ENCODE measurements at places on chromosomes 6 and 20.

DNA sequence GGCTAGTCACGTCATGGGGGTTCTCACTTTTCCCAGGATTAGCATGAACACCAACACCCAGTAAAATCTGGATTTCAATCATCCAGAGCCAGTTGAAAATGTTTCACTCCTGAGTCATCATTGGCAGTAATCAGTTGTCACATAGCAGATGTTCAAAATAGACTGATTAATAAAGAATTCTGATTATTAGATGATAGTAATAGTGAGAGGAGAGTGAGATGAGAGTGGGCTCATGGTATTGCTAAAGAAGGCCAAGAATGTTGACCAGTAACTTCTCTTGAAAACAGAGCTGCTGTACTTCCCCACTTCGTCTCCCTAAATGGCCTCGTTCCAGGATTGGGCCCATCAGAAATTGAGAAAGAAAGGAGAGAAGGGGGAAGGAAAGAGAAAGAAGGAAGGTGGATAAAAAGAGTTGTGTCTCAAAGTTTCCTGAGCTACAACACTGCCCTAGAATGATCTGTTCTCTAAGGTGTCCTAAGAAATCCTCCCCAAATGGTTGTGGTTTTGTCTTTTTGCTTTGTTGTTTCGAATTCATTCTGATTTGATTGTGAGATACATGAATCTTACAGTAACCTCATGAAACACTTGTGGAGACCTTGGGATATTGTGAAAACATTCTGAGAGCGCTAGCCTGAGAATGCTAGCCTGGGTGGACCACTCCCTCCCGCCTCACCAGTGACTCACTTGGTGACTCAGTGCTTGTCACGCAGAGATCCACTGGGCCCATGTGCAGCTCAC lies 502.2 kb upstream of the JARID2 start:
- peak; percentile 98 for DNase-seq

DNA sequence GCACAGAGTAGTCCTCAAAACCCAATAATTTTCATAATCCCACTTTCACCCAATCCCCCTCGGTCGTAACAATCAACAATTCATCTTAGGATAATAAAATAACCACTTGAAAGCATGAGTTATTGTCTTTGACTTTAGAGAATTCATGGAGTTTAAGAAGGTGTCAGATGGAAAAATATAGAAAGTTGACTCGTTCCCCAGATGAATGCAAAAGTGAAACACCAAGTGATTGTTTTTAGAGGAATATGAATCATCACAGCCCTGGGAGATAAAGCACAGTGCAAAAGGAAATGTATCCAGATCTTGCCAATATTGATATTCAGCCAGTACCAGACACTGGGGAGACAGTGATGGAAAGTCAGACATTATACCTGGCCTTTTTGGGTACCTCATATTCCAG lies 860.5 kb downstream of the DHX35 start:
- DNase-seq: peak; percentile 84

DNA sequence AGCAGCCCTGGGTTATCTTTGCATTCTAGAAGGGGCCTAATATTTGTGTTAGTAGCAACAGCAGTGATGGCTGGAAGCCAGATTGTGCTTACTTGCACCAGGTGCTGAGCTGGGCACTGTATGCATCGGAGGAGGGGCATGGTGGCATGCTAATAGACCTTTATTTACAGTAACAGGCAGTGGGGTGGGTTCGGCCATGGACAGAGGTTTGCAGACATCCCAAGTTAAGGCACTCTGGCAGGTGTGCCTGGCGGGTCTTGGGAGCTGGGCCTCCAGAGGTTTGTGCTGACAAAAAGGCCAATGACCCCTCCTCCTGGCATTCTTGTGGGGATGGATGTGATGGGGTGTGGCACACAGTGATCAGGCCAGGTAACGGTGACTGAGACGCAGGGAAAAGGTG lies 39.0 kb upstream of the CD93 start:
- no peak for DNase-seq

GRCh38 chr6:52815167-52816092 lies 11.8 kb upstream of the GSTA1 start:
- peak; percentile 61 for DNase-seq

GRCh38 chr6:15297895-15298590 lies 52.2 kb downstream of the JARID2 start:
- DNase-seq: peak; percentile 57

- no peak for DNase-seq
Observed at GRCh38 chr6:161443848-161444247, 170.0 kb upstream of the AGPAT4 start.

DNA sequence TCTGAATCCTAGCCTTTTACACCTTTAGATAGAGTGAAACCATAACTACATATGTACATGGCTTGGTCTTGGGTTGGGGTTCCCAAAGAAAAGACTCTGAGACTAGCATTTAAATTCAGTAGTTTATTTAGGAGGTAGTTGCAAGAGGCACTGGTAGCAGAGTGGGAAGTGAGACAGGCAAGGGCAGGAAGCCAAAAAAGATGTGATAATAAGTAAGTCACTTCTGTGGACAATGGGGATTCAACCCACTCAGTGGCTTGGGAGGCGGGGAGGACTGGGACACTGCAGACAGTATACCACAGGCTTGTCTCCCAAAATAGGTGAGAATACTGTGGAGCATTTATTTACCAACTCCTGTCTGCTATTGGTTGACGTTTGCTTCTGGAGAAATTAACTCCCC lies 131.9 kb downstream of the SLC24A3 start:
- DNase-seq: no peak

DNA sequence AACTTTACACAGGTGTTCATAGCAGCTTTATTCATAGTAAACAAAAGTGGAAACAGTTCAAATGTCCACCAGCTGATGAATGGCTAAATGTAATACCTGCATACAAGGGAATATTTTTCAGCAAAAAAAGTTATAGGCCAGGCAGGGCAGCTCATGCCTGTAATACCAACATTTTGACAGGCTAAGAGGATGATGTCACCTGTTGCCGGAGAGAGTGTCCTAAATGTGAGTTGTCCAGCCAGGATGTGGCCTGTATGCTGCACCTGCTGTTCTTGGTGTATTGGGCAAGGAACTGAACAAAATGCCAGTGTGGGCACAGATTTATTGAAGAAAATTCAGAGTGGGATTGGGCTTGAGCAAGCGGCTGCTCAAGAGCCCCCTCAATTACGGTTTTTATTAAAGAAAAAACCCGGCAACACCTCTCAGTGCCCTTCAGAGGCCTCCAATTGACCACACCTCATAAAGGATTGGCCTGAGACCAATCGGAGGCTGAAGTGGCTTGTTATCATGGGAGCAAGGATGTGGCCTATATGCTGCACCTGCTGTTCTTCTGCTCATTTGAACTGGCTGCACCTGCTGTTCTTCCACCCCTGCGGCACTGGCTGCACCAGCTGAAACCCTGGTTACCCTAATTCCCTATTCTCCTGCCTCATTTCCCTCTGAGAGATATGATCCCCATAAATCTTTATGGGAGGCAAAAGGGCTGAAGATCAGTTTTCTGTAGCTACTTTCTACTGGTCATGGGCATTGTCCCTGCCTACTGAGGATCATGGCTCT lies 164.3 kb upstream of the PROKR2 start:
- DNase-seq: no peak

DNA sequence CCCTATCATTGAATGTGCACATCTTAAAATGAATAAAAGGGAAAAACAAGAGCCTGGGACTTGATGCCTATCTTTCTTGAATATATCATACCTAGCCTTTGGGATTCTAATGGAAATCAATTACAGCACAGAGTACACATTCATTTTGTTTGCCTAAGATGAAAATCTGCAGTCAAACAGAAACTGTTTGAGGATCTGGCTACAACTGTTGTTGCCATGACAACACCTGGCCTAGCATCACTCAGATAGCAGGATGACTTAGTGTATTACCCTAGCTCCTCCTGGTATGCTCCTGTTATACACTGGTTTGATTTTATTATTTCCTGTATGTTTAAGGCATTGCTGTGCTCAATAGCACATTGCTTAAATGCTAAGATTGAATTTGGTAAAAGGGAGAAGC lies 71.5 kb upstream of the LAMP5 start:
- DNase-seq: no peak

GRCh38 chr6:49539102-49539501 lies 11.4 kb upstream of the C6orf141 start:
- no peak for DNase-seq

- DNase-seq: no peak
Observed at GRCh38 chr6:123855506-123855905, 51.8 kb downstream of the NKAIN2 start.

- DNase-seq: peak; percentile 34
Observed at GRCh38 chr6:34696189-34696738, 303 bp downstream of the ILRUN start.

DNA sequence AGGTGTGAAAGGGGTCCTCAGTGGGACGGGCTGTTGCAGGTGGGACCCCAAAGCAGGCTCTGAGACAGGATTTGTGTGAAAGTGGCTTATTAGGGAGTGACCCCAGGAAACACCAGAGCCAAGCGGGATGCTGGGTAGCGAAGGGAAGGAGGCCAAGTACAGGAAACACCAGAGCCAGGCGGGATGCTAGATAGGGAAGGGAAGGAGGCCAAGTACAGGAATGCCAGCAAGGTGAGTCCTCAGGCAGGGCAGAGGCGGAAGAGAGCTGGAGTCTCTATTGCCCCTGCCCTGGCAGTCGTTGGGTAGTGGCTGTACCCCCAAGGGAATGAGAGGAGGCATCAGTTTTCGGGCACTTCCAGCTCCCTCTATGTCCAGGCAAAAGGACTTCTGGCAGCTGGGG lies 30.5 kb upstream of the TGM2 start:
- DNase-seq: no peak

- peak; percentile 93 for DNase-seq
Observed at GRCh38 chr6:149235130-149235561, 82.4 kb upstream of the TAB2 start.

DNA sequence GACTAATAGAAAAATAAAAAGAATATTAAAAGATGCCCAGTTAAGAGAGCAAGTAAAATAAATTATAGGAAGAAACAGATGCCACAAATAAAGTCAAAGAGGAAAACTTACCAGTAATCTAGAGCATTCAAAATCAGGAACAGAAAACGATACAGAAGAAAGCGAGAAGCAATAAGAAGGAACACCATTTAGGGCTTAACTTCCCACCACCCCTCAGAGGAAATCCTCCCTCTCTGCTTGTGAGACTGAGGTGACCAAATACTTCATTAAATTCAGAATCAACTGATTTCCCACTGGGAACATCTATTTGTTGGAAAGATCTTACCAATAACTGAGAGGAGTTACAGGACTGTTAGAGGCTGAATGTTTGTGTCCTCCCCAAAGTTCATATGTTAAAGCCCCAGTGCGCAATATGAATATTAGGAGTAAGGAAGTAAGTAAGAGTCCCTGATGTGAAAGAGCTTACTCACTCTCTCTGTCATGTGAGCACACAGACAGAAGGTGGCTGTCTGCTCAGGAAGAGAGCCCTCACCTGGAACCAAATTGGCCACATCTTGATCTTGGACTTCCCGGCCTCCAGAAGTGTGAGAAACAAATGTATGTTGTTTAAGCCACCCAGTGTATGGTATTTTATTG lies 19.5 kb downstream of the KATNA1 start:
- DNase-seq: no peak

DNA sequence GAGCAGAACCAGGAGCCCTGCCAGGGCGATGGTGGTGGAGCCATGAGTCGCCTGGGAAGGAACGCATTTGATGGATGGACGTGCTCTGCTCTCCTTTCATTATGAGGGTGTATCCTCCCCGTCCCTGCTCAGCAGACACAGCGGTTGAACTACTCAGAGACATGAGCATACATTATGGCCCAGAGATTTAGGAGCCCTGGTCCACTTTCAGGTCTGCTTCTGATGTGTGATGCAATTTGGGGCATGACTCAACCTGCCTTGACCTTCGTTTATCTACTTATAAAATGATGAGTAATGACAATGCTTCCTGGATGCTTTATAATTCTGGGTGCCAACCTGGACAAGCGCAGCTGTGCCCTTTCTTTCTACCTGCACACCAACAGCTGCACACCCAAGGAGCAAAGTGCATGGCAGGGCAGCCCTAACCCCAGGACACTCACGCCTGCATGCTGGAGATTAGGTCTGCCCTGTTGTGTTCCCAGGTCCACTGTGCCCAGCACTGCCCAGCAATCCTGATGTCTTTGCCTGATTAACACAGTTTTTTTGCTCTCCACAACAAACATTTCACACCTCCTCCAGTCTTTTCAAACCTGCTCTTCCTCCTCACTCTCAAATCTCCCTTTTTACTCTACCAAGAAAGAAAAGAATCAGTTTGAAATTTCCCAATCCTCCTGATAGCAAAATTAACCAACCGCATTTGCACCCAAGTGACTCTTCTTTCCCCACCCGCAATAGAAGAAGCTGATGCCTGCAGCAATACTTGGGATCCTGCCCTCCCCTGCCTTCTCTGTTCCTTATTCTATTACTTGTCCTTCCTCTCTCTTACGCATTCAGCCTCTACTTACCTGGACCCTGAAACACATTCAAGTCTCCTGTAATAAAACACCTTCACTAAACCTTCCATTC lies 81.2 kb downstream of the EZR start:
- peak; percentile 32 for DNase-seq

DNA sequence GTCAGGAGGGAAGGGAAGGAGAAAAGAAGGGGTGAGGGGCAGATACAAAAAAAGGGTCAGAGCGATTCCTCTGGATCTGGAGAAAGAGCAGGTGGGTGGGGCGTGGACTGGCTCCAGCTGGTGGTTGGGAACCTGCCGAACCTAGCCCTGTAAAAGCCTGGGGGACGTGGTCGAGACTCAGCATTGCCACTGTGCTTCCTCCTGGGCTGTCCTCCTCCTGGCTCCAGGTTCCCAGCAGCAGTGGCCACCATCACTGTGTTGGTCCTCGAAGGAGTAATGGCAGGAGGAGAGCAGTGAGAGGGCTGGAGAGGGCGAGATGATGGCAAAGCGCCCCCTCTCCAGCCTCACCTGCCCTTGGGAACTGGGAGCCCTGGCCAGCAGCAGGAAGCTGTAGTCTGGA lies 3.5 kb upstream of the RAET1L start:
- no peak for DNase-seq

DNA sequence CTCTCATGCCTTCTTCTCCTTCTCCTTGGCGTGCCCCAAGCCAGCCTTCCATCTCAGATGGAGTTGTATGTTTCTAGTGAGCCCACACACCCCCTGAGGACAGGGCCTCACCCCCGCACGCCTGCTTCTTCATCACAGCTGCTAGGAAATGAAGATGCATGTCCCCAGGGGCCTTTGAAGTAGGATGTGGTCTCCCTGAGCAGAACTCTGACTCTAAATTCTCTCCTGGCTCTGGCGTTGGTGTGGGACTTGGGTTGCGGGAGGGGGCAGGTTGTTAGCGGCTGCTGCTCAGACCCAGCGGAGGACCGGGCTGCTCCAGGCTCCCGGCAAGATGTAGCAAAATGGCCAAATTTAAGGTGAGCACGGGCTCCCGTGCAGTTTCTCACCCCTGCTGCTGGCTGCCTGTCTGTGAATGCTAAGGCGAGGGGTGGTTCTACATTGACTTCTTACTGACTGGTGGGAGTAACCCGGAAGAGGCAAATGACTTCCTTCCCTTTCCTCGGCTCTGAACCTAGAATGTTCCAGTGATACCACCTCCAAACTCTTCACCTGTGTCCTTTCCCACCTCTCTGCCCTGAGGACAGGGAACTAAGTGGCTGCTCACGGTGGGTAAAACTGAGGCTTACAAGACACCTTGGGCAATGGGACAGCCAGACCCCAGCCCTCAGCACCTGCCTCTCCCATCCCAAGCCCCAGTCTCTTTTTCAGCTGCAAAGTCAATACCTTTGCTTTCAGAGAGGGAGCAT lies 8.8 kb downstream of the SYNJ2 start:
- peak; percentile 33 for DNase-seq

All from fibroblast of lung (primary cell).